ENCODE measurements at places on chromosomes 3 and 15.
A peak's percentile ranks its signal among the peaks of the same experiment; 100 is the strongest.

GRCh38 chr3:48273594-48274211, 32.8 kb downstream of the ZNF589 start:
- DNase-seq: peak; percentile 22

- DNase-seq: no peak
Measured at GRCh38 chr15:64883100-64883581, 28.6 kb upstream of the ANKDD1A start.

- DNase-seq: no peak
Measured at GRCh38 chr15:48913141-48913540, 35.2 kb downstream of the EID1 start.

GRCh38 chr3:15647611-15648167, 46.1 kb downstream of the BTD start:
- DNase-seq: peak; percentile 30

- no peak for DNase-seq
Measured at GRCh38 chr3:98829246-98829832, 66.2 kb downstream of the ST3GAL6 start.

GRCh38 chr15:54289590-54290136, 311.4 kb downstream of the UNC13C start:
- no peak for DNase-seq

DNA sequence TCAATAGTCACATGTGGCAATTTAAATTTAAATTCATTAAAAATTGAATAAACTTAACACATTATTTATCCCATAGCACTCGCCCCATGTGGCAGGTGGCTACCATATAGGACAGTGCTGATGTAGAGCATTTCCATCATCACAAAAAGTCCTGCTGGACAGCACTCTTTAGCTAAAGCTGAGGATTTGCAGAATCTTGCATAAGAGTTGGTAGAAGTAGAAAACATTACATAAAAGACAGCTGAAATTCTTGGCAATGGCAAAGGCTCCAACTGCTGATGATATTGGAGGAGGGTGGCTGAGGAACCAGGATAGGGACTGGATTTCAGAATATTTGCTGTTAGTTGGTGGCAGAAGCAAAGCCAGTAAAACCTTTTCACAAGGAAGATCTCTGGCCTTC, 230.7 kb upstream of the SATB1 start:
- no peak for DNase-seq

DNA sequence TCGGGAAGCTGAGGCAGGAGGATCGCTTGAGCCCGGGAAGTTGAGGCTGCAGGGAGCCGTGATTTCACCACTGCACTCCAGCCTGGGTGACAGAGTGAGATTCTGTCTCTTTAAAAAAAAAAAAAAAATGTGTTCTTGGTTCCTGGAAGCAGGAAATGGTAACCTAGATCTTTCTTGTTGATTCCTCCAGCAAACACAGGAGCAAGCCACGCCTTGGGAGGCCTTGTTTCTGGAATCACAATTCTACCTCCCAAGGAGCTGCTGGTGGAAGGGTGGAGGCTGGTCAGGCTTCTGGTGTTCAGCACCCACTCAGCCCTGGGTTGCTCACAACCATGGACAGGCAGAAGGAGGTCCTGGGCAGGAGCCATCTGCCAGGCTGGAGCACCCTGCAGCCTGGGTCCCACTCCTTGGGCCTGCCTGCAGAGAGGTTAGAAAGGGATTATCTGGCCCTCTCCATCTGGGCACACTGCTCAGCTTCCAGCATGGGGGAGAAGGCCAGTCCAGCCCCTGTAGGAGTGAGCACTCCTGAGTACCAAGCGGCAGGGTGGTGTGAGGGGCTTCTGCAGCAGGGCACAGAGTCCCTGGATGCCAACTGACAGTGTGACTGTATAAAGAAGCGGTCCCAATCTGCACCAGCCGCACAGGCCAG, 65.6 kb downstream of the ABTB1 start:
- no peak for DNase-seq

DNA sequence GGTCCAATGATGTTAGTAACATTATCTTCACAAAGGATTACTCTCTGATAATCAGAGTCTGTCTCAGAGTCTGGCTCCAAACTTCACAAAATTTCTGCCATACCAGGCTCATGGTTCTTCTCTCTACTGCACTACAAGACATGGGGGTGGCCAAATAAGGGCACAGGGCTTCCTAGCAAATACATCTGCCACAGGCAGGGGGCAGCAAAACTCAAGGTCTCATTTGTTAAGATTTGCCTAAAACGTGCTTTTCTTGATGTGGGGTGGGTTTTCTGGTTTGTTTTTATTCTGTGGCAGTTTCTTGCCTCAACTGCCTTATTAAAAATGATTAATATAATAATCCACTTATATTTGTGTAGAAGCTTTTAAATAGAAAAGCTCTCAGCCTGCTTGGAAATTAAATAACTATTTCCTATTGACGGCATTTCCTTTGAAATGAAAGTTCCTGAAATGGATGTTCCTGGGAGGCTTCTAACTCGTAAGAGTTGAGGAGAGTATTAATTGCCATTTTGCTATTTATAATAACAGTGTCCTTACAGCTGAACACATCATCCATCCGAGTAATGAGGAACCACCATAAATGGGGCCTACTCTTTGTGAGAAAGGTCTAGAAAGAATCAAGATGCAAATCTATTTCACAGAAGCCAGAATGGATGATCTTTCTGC, 53.8 kb downstream of the SST start:
- DNase-seq: no peak

GRCh38 chr15:92891533-92892200, 8.5 kb upstream of the CHD2 start:
- DNase-seq: no peak

- no peak for DNase-seq
Measured at GRCh38 chr15:66069751-66070150, 183.8 kb downstream of the MEGF11 start.

- no peak for DNase-seq
Measured at GRCh38 chr3:99601515-99601914, 36.9 kb upstream of the COL8A1 start.

- DNase-seq: no peak
Measured at GRCh38 chr15:69916169-69916785, 181.4 kb downstream of the TLE3 start.

GRCh38 chr3:86740751-86741150, 250.2 kb downstream of the VGLL3 start:
- no peak for DNase-seq

DNA sequence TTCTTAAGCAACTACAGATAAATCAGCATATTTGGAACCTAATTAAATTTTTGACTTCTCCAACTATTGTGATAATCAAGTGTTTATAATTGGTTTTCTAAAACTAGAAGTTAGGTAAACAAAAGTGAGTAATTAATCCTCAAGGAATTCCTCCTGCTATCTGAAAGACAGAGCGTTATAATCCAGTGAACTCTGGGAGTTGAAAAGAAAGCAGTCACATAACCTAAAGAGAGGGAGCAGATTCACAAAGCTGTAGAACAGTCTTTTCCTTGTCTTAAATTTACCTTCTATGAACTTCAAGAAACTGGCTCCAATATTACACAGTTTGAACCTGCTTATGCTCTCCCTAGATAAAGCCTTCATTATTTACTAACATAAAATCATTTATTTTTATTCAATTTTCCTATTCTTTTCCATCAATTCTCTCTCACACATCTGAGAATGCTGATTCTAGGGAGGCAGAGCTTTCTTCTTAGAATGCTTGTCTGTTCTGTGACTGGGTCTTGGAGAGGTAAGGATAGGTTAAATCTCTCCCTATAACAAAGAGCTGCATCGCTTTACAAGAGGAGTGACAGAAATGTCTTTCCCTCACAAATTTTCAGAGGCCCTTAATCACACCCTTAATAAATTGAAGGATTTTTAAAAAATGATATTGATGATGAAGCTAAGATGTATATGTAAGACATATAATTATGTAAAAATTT, 132.8 kb downstream of the TUSC7 start:
- DNase-seq: no peak

- DNase-seq: no peak
Measured at GRCh38 chr3:129822241-129822640, 71.3 kb downstream of the TMCC1 start.

GRCh38 chr3:134300520-134300919, 49.9 kb upstream of the RYK start:
- DNase-seq: no peak

DNA sequence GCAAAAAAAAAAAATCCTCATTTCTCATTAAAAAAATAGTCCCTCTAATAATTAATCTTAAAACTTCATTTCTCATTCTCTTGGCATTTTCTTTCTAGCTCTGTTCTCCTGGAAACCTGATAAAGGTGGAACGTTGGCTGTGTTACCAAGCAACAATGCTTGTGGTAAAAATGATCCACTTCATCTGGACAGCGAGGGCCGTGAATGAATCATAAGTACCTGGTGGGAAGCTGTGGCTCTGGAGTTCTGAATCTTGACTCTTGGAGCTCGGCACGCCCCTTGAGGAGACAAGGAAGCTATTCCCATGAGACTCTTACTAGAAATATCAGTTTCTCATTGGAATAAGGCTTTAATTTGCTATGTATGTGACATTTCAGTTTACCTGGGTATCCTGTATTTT, 32.5 kb downstream of the BCL2L10 start:
- no peak for DNase-seq

- no peak for DNase-seq
Measured at GRCh38 chr3:27467545-27467944, 16.6 kb downstream of the SLC4A7 start.

- no peak for DNase-seq
Measured at GRCh38 chr15:31162721-31163510, 61.4 kb upstream of the TRPM1 start.

Measured in effector memory CD4-positive, alpha-beta T cell (primary cell).